Tongue (tissue), 3 donors: ENCODE measurements at places on chromosomes 6 and 20.

- DNase-seq: no peak
Measured at GRCh38 chr6:42564506-42564825, 637 bp downstream of the UBR2 start.

DNA sequence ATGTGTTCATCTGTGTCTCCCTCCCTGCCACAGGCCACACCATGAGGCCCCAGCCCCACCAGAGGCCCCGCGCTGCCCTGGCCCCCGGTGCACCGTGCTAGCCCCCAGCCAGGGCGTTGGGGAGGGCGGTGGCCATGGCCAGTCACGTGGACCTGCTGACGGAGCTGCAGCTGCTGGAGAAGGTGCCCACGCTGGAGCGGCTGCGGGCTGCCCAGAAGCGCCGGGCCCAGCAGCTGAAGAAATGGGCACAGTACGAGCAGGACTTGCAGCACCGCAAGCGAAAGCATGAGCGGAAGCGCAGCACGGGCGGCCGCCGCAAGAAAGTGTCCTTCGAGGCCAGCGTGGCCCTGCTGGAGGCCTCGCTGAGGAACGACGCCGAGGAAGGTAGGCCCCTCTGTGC lies 30.3 kb downstream of the PPP1R16B start:
- DNase-seq: no peak

GRCh38 chr20:57712851-57713504 lies 3.2 kb upstream of the PMEPA1 start:
- no peak for DNase-seq

DNA sequence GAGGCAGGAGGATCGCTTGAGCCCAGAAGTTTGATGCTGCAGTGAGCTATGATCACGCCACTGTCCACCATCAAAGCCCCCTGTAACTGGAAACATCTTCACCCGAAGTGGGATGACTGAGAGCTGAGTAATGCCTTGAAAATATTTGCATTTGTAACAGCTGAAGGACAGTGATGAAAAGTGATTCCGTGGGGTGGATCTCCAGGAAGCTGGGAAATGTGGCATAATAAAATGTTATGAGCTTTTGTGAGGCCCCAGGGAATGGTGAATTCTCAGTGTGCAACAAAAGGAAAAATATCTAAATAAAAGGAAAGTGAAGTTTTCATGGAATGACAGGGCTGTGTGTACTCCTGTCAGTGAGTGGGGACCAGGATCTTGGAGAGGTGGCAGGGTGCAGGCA lies 92.0 kb downstream of the JAG1 start:
- no peak for DNase-seq

GRCh38 chr6:18161431-18161830 lies 6.2 kb downstream of the KDM1B start:
- DNase-seq: peak; percentile 56

- no peak for DNase-seq
Measured at GRCh38 chr6:71707059-71707458, 179.3 kb upstream of the RIMS1 start.
